Spleen (tissue), 13 donors: ENCODE measurements at places on chromosomes 7 and 10.

GRCh38 chr7:108486291-108486966 is 30.2 kb upstream of the NRCAM start:
- H3K36me3 ChIP-seq = peaks cover 99% of the 10 kb centered on the region
- H3K4me3 ChIP-seq = no peak overlapping the region
- no peaks in the 10 kb centered on the region for H3K27me3 ChIP-seq
- H3K4me1 ChIP-seq = peaks cover 3% of the 10 kb centered on the region
- H3K27ac ChIP-seq = no peak overlapping the region

GRCh38 chr7:95904099-95904498 is 131.7 kb downstream of the DYNC1I1 start:
- no peak for DNase-seq
- no peak overlapping the region for H3K4me3 ChIP-seq
- H3K36me3 ChIP-seq = no peaks in the 10 kb centered on the region
- H3K4me1 ChIP-seq = peaks cover 3% of the 10 kb centered on the region

DNA sequence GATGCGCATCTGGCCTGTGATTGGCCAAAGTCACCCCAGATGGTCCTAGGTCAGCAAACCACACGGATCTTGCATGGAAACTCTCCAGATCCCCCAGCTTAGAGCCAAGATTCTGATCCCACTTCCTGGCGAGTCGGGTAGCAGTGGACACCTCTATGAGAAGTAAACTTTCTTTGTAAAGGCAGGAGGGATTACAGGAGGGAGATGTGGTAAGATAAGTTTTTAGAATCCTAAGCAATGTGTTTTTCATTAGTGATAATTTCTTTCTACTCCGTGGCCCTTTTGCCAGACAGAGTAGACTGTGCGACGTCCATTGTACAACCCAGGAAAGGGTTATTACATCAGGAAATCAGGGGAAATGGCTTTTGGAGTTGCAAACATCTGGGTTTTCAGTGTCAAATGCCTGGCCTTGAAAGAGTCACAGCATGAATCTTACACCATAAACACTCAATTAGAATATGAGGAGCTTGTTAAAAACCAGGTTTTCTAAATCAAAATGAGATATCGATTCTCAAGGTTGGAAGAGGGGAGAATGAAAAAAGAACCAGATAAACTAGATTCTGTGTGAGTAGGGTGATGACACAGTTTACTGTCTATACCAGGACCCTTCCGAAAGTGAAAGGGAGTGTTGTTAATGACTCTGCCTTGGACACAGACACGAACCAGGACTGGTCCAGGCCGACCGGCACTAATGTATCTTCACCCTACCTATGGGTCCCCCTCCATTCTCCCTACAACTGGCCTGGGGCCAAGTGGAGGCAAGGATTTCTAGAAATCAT is 61.9 kb upstream of the WAC start:
- no peaks in the 10 kb centered on the region for H3K36me3 ChIP-seq
- H3K27ac ChIP-seq = peak overlapping the region; percentile 34
- DNase-seq = no peak
- peak overlapping the region; percentile 2 for H3K4me3 ChIP-seq
- H3K4me1 ChIP-seq = peaks cover 12% of the 10 kb centered on the region
- no peaks in the 10 kb centered on the region for H3K27me3 ChIP-seq

- H3K27ac ChIP-seq = no peak overlapping the region
- no peak overlapping the region for H3K4me3 ChIP-seq
- no peak for DNase-seq
- H3K27me3 ChIP-seq = no peaks in the 10 kb centered on the region
- H3K4me1 ChIP-seq = no peaks in the 10 kb centered on the region
Measured at GRCh38 chr10:91287276-91287675, 66.8 kb downstream of the PCGF5 start.

DNA sequence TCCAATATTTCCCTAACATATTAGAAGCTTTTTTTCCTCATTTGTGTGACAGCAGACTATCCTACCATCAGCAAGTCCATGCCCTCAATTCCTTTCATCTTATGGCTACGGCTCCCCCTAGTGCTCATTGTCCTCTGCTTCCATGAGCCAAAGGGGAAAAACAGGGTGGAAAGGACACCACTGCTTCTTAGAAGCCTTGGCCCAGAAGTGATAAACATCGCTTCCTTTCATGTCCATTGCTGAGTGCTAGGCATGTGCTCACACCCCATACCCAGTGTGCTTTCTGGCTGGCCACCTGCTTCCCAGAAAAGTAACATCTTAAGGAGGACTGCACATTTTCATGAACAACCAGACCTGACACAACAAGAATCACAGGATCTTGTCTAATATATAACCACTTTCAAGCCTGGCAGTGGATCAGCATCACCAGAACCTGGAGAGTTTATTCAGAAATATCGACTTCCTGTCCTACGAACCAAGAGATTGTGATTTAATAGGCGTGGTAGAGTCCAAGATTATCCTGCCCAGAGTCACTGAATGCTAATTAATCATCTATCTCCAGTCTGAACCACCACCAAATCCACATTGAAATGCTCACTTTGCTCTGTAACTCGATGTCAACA is 650.5 kb upstream of the SORCS1 start:
- H3K4me1 ChIP-seq = no peaks in the 10 kb centered on the region
- no peak overlapping the region for H3K4me3 ChIP-seq
- no peak overlapping the region for H3K27ac ChIP-seq
- no peak for DNase-seq
- H3K36me3 ChIP-seq = no peaks in the 10 kb centered on the region
- H3K27me3 ChIP-seq = no peaks in the 10 kb centered on the region
